ENCODE measurements at places on chromosomes 1 and 21. TPM values are rescaled to one million over a fixed set of nuclear protein-coding genes. Genes with fewer than 3 reads are reported as not detected.

GRCh38 chr1:110291241-110292030 is 47.7 kb upstream of the RBM15 start:
- no peak for DNase-seq

- no peak for DNase-seq
Observed at GRCh38 chr1:242185731-242186130, 186.8 kb upstream of the MAP1LC3C start.

GRCh38 chr21:42191696-42192595 is 27.0 kb upstream of the ABCG1 start:
- no peak for DNase-seq

DNA sequence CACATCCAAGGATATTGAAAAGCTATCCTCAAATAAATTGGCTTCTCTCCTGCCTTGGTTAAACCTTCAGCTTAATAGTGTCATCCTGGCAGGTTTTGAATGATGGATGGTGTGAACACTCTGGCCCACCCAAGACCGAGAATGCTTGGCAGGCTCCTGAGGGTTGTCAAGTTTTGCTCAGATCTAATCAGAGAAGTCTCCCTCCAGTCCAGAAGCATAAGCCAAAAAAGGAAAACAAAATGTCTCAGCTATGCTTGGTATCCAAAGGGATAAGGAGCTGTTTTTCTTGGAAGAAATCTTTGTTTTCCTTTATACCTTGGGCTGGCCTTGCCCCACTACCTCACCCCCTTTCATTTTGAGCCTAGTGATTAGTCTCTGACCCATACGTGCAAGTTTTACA is 172.7 kb downstream of the CRB1 start:
- no peak for DNase-seq

The OR10Z1 gene
- not detected for total RNA-seq

DNA sequence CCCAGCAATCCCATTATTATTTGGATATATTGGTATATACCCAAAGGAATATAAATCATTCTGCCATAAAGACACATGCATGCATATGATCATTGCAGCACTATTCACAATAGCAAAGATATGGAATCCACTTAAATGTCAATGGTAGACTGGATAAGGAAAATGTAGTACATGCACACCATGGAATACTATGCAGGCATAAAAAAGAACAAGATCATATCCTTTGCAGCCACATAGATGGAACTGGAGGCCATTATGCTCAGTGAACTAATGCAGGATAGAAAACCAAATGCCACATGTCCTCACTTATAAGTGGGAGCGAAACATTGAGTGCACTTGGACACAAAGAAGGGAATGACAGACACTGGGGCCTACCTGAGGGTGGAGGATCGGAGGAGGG is 24.6 kb downstream of the KAZN start:
- DNase-seq, result no peak

DNA sequence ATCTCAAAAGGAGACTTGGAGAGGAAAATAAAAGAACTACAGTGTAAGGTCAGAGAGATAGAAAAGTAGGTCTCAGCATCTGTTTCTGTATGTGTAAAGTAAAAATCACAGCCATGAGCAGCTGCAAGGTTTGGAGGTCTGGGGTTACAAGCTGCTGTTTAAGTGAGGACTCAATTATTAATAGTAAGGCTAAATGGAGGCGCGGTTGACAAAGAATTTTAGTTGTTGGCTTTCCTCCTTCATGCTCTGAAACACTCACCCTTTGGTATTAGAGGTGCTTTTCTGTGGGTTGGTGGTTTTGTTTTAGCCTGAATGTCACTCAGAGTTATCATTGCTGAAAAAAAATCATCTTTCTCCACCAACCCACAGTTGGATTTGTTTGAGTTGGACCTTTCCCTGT is 59.8 kb upstream of the HAO2 start:
- no peak for DNase-seq

GRCh38 chr1:228905701-228906101 is 170.4 kb downstream of the RHOU start:
- DNase-seq, result no peak

The TMEM269 gene
- total RNA-seq, result 1.2 TPM

DNA sequence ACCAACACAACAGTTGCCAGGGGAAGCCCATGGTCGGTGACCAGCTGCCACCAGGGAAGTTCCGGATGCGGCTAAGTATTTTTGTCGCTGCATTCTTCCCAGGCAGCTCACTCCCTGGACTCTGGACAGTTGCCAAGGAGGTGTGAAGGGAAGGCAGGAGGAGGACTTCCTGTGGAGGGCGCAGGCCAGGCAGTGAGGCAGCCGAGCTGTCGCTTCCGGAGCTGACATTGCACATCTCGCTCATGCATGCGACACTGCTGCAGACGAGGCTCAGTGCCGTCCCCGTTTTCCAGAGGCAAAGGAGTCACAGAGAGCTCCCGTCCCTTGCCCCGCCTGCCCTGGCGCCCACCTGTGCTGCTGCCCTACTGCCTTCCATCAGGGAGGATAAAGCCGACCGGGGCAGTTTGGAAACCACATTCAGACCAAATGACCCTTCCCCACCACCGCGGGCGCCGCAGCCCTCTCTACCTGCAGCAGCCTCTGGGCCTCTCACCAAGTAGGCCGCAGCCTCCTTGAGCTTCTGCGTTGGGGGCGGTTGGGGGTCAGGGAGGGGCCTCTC is 81.4 kb downstream of the NENF start:
- no peak for DNase-seq

- DNase-seq, result no peak
Observed at GRCh38 chr1:229432905-229433304, 989 bp downstream of the ACTA1 start.

The FNBP1L gene
- total RNA-seq, result 1.6 TPM

DNA sequence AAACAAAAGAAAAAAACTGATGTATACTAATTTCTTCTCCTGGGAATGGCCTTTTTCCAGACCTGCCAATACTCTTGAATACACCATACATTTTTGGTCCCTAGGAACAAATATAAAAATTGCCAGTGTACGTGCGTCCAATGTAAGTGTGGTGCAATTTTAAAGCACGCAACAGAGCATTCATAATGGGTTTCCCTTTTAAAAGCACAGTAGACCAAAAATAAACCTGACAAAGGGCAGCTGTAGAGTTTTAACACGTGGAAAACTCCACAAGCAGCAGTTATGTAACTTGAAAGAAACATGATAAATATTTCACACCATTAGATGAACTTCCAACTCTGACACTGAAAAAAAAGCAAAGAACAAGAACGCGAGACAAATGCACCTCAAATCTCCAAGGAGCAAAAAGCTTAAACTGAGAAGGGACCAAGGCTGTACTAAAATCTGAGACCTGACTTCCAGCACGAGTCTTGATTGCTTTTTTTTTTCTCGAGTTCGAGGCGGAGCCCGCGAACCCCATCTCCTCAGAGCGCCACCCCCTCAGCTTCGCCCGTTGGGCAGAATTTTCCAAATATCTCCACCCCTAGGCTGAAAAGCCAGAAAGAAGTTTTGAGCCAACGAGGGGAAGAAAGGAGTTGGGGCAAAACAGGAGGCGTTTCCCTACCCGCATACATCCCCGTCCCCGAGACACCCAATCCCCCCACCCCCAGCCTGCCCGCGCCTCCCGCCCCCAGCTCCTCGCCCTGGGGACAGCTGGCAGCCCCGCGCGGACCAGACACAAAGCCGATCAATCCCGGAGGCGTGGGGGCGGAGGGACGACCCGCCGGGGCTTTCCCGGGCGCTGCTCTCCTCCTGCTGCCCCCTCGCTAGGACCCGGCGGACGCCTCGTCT is at the start of gene JAM2:
JAM2 (plus strand) TSS at position 599 of the 891 bp plus-strand sequence. CDS start 564 bp downstream, outside the sequence.
- DNase-seq, result peak; percentile 8

DNA sequence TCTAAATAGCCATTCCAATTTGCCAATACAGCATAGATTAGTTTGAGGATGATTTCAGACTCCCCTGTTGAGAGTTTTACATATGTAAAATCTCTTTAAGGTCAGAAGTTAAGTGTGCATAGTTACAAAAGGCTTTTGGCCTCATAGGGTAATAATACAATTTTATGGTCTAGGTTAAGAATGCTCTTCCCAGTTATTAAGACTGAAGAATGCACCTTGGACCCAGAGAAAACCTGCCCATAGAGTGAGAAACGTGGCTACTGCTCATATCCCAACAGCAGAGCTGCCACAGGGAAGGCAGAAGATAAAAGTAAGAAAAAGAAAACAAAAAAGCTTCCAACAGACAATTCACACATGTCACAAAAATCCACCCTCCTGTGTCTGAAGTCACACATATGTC is 255.9 kb downstream of the LMO4 start:
- DNase-seq, result no peak

The KRTAP12-2 gene
- not detected for total RNA-seq

The TFAP2E gene
- total RNA-seq, result 3.1 TPM

DNA sequence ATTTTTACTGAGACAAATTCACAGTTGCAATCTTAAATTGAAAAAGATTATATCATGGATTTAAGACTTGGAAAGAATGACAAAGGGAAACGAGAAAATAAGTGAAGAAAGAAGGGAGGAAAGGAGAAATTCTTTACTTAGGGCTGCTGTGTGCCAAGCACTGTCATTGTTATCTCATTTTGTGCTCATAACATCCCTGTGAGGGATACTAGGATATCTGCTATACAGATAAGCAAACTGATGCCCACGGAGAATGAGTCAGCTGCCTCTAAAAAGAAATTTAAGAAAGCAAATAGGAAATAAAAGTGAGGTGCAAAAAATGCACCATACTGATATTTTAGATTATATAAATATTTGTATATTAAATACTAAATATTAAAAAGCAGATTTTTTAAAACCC is 183.6 kb upstream of the NR5A2 start:
- no peak for DNase-seq

The NUCKS1 gene
- 88.8 TPM for total RNA-seq

GRCh38 chr21:20330652-20331051 is 667.6 kb upstream of the NCAM2 start:
- DNase-seq, result no peak

DNA sequence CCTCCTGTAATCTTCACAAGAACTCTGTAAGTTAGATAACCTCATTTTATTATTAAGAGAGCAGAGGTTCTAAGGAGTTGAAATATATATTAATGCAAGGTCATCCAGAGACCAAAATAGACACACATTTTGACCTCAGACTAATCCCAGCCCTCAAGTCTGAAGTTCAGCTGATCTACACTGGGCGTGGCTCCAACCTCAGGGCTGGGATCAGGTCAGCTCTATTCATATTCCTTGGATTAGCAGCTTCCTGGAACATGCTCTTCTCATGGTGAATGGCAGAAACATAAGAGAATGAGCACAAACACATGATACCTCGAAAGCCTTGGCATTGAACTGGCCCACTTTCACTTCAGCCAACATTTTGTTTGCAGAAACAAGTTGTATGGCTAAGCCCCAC is 200.8 kb upstream of the ST6GALNAC5 start:
- DNase-seq, result no peak

All from T-cell (primary cell).